ENCODE measurements at places on chromosomes 1 and 21.

DNA sequence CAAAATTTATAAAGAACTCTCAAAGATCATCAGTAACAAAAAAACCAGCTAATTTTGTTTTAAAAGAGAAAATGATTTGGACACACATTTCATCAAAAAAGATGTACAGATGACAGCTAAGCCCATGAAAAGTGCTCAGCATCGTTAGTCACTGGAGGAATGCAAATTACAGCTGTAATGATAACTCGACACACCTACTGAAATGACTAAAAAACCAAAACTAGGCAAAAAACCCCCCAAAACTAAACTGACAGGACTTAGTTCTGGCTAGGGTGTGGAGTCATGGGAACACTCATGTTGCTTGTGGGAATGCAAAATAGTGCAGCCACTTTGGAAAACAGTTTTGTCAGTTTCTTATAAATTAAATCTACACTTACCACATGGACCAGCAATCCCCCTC is 59.5 kb downstream of the CNIH3 start:
- no peak overlapping the region for H3K27ac ChIP-seq
- no peak overlapping the region for H3K4me3 ChIP-seq
- no peaks in the 10 kb centered on the region for H3K4me1 ChIP-seq
- H3K27me3 ChIP-seq = peaks cover 32% of the 10 kb centered on the region

- H3K27me3 ChIP-seq = no peaks in the 10 kb centered on the region
- H3K4me3 ChIP-seq = peak overlapping the region; percentile 89
- peaks cover 23% of the 10 kb centered on the region for H3K4me1 ChIP-seq
- H3K36me3 ChIP-seq = peaks cover 13% of the 10 kb centered on the region
- DNase-seq = peak; percentile 21
Measured at GRCh38 chr21:17612023-17612564, 607 bp downstream of the BTG3 start.

- H3K27me3 ChIP-seq = peaks cover 2% of the 10 kb centered on the region
- no peak for DNase-seq
- peaks cover 27% of the 10 kb centered on the region for H3K4me1 ChIP-seq
- H3K36me3 ChIP-seq = peaks cover 4% of the 10 kb centered on the region
- no peak overlapping the region for H3K27ac ChIP-seq
Measured at GRCh38 chr1:205226868-205227583, 720 bp upstream of the TMCC2 start.

DNA sequence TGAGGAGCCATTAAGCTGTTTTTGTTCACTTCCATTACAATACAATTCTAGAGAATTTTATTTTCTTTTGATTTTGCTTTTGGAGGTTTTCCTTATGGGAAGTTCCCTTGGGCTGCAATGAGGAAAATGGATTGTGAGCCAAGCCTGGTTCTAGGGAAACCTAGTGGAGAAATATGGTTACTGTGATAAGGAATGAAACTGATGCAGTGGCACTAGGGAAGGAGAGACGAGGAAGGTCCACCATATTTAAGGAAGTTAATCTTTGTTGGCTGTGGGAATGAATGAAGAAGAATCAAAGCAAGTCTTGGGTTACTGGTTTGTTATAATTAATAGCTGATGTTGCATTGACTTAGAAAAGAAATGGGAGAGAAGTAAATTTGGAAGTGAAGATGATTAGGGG is 28.4 kb downstream of the CHML start:
- no peaks in the 10 kb centered on the region for H3K27me3 ChIP-seq
- no peaks in the 10 kb centered on the region for H3K36me3 ChIP-seq
- H3K27ac ChIP-seq = no peak overlapping the region
- no peak for DNase-seq

DNA sequence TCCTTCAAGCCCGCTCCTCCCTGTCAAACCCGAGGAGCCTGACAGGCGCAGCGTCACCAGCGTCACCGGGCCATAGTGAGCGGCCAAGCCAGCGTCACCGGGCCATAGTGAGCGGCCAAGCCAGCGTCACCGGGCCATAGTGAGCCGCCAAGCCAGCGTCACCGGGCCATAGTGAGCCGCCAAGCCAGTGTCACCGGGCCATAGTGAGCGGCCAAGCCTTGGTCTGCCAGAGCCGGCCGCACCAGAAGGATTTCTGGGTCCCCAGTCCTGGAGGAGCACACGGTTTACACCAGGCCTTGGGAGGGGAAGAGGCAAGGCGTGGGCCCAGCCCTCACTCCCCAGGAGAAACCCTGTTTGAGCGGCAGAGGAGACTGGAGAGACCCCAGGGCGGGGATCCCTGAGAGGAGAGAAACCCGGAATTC is 39.8 kb upstream of the COL18A1 start:
- peaks cover 7% of the 10 kb centered on the region for H3K36me3 ChIP-seq
- H3K4me3 ChIP-seq = no peak overlapping the region
- peaks cover 64% of the 10 kb centered on the region for H3K27me3 ChIP-seq

DNA sequence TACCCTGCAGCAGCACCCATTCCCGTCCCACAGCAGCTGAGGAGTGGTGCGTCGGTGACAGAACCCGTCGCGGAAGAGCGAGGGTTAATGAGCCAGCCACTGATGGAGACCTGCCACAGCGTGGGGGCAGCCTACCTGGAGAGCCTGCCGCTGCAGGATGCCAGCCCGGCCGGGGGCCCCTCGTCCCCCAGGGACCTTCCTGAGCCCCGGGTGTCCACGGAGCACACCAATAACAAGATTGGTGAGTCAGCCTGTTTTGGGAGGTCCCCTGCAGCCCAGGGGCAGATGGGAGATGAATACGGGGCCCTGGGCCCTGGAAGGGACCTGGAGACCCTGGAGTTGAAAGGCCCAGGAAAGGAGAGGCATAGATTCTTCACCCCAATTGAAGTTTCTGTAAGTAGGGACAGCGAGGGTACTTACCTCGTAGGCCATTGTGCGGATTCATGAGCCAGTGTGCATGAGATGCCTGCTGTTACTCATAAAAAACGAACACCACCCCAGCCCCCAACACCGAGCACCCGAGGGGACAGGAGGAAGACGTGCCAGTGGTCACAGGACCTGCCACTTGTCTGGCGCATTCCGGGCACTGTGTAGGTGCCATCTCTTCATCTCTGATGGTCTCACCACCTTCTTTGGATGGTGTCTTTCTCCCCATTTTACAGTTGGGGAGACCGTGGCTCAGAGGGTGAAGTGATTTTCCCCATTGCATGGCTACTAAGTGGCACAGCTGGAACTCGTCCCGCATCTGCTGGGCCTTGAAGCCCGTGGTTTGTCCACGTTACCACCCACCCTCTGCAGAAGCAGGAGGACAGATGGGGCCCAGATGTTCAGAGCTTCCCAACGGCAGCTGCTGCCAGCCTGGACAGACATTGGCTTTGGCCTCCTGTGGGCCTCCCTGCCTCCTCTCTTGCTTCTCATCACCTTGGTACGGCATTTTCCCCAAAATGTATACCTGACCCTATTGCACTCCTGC is 28.3 kb upstream of the TNFRSF1B start:
- H3K27me3 ChIP-seq = no peaks in the 10 kb centered on the region
- H3K4me3 ChIP-seq = no peak overlapping the region
- H3K27ac ChIP-seq = no peak overlapping the region
- no peaks in the 10 kb centered on the region for H3K36me3 ChIP-seq

DNA sequence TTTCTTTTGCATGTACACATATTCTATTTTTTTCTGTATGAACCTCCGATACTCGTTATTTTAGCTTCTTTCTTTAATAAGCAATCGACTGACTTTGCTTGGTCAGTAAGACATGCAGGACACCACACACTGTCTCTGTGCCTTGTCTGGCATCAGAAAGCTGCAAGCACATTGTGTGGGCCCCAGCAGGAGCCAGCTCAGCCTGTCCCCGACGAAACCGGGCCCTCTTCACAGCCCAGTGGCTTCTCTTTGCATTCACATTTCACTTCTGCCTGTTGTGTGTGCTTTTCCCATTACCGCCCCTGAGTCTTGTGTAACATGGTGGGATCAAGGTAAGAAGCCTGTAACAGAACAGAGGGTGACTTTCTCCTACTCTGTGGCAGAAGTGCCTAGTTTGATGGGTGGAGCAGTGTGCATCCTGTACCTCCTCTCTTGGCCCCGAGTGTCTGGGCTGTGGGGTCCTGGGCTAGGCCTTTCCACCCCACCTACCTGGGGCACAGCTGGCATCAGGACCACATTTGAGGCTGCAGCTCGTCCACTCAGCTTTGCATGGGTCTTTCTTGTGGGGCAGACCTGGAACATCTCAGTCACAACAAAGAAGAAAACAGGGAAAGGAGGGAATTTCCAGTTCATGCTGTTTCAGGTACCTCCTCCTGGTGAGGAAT is 118.9 kb upstream of the COL6A1 start:
- no peak overlapping the region for H3K4me3 ChIP-seq
- DNase-seq = no peak
- H3K27me3 ChIP-seq = peaks cover 21% of the 10 kb centered on the region
- peaks cover 3% of the 10 kb centered on the region for H3K36me3 ChIP-seq

DNA sequence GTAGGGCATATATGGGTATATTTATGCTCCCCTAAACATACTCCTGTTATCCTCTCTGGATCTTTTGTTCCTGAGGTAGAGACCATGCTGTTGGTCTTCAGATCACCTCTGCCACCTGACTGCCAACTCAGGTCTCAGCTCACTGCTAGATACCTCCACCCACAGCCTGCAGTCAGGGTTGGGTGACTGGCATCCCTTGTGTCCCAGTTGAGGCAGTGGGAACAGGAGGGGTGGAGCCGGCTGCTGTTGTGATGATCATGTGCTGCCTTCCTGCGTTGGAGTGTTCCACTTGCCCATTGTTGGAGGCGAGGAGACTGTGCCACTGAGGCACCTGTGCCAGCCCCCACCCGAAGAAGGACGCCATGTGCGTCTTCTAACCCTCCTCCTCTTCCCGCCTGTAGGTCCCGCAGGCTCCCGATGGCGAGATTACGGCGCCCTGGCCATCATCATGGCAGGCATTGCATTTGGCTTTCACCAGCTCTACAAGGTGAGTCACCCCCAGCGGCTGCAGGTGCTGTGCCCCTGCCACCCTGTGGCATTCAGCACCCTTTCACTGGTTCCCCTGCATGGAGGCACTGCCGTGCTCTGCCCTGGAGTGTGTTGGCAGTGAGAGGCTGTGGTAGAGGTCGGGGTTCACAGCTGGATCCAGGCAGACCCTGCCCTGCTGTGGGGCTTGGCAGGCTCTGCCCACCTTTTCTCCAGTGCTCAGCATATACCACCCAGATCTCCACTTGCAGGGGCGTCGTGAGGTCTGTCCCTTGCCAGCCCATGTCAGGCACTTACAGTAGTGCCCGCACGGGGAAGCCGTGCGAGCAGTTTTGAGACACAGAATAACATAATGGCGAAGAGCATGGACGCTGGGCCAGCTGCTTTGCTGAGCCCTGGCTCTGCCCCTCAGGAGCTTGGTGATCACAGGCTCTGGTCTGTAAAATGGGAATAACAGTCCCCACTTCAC is 143.5 kb downstream of the PEX14 start:
- H3K27ac ChIP-seq = no peak overlapping the region
- H3K27me3 ChIP-seq = no peaks in the 10 kb centered on the region
- H3K4me1 ChIP-seq = no peaks in the 10 kb centered on the region
- H3K36me3 ChIP-seq = peaks cover 9% of the 10 kb centered on the region
- DNase-seq = no peak

GRCh38 chr1:172246521-172247390 is 173.7 kb upstream of the C1orf105 start:
- no peaks in the 10 kb centered on the region for H3K4me1 ChIP-seq
- no peak for DNase-seq
- H3K27me3 ChIP-seq = no peaks in the 10 kb centered on the region
- no peak overlapping the region for H3K4me3 ChIP-seq

- H3K4me1 ChIP-seq = peaks cover 56% of the 10 kb centered on the region
- H3K27me3 ChIP-seq = no peaks in the 10 kb centered on the region
- H3K36me3 ChIP-seq = peaks cover 34% of the 10 kb centered on the region
- H3K4me3 ChIP-seq = peak within 1 kb of the TSS; percentile 84
Measured at GRCh38 chr1:224434691-224435317, at the start of gene WDR26. TSS of gene WDR26 (minus strand) at chr1:224434797.

- no peaks in the 10 kb centered on the region for H3K27me3 ChIP-seq
- DNase-seq = no peak
- H3K4me3 ChIP-seq = no peak overlapping the region
- peaks cover under 1% of the 10 kb centered on the region for H3K4me1 ChIP-seq
- no peak overlapping the region for H3K27ac ChIP-seq
- H3K36me3 ChIP-seq = peaks cover 2% of the 10 kb centered on the region
Measured at GRCh38 chr1:59691261-59691660, 123.5 kb upstream of the HOOK1 start.

- peaks cover 6% of the 10 kb centered on the region for H3K4me1 ChIP-seq
- no peaks in the 10 kb centered on the region for H3K27me3 ChIP-seq
- peak overlapping the region; percentile 33 for H3K4me3 ChIP-seq
- DNase-seq = no peak
Measured at GRCh38 chr1:1943834-1944570, 24.9 kb upstream of the TMEM52 start.

- H3K27me3 ChIP-seq = no peaks in the 10 kb centered on the region
- peaks cover 13% of the 10 kb centered on the region for H3K36me3 ChIP-seq
- H3K4me3 ChIP-seq = no peak overlapping the region
- no peak overlapping the region for H3K27ac ChIP-seq
- DNase-seq = no peak
Measured at GRCh38 chr1:243526180-243526579, 270.3 kb downstream of the SDCCAG8 start.

GRCh38 chr1:36864823-36865601 is 169.3 kb downstream of the GRIK3 start:
- no peak overlapping the region for H3K4me3 ChIP-seq
- no peak for DNase-seq
- peaks cover 24% of the 10 kb centered on the region for H3K27me3 ChIP-seq
- H3K27ac ChIP-seq = no peak overlapping the region
- H3K36me3 ChIP-seq = no peaks in the 10 kb centered on the region

GRCh38 chr1:156226782-156227181 is 14.0 kb downstream of the PMF1 start:
- no peak for DNase-seq
- peaks cover 12% of the 10 kb centered on the region for H3K4me1 ChIP-seq
- H3K36me3 ChIP-seq = peaks cover 25% of the 10 kb centered on the region
- no peak overlapping the region for H3K27ac ChIP-seq
- H3K4me3 ChIP-seq = no peak overlapping the region

- no peak for DNase-seq
- H3K36me3 ChIP-seq = peaks cover 31% of the 10 kb centered on the region
- no peak overlapping the region for H3K27ac ChIP-seq
- H3K4me3 ChIP-seq = no peak overlapping the region
Measured at GRCh38 chr1:173749137-173749536, 34.4 kb downstream of the KLHL20 start.

GRCh38 chr1:113135460-113135859 is 62.5 kb downstream of the LRIG2 start:
- DNase-seq = no peak
- H3K27ac ChIP-seq = no peak overlapping the region
- H3K4me3 ChIP-seq = no peak overlapping the region
- no peaks in the 10 kb centered on the region for H3K27me3 ChIP-seq
- H3K4me1 ChIP-seq = peaks cover 7% of the 10 kb centered on the region

- no peak overlapping the region for H3K4me3 ChIP-seq
Measured at GRCh38 chr1:208737922-208738321, 493.7 kb upstream of the PLXNA2 start.

DNA sequence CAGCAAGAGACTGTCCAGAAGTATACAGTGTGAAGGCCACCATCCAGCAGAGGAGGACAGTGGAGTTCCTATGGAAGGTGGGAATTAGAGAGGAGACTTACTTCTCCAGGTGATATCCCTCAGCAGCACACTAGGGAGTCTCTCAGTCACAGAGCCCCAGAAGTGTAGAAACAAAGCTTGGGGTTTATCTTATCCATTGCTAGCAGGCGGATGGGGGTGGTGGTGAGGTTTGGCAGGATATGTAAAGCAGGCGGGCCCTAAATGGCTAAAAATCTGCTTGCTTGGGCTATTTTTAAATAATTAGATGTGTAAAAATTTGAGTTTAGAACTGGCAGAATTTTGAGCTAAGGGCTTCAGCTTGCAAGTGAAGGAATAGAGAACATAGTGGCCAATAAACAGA is 50.1 kb upstream of the RGS18 start:
- no peaks in the 10 kb centered on the region for H3K4me1 ChIP-seq
- H3K4me3 ChIP-seq = no peak overlapping the region
- no peaks in the 10 kb centered on the region for H3K36me3 ChIP-seq
- H3K27me3 ChIP-seq = no peaks in the 10 kb centered on the region
- DNase-seq = no peak

All from central memory CD8-positive, alpha-beta T cell (primary cell).